ENCODE measurements at places on chromosomes 1 and 21. TPM values are rescaled to one million over a fixed set of nuclear protein-coding genes. Genes with fewer than 3 reads are reported as not detected.

DNA sequence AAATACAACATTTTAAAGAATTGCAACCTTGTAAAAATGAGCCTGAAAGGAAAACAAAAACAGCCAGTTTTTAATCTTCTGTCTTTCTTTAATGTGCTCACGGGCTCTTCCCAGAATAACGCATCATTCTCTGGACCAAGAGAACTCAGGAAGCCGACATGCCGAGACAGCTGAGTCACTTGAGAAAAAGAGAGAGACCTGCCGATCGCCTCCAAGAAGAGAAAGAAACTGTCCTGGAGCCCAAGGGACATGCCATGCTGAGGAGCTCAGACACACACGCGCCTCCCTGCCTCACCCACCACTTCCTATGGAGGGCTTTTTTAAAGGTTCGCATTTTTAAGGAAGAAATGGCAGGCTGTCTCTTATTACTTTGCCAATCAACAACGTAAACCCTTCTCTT lies 176.4 kb downstream of the ZNF281 start:
- DNase-seq = no peak

DNA sequence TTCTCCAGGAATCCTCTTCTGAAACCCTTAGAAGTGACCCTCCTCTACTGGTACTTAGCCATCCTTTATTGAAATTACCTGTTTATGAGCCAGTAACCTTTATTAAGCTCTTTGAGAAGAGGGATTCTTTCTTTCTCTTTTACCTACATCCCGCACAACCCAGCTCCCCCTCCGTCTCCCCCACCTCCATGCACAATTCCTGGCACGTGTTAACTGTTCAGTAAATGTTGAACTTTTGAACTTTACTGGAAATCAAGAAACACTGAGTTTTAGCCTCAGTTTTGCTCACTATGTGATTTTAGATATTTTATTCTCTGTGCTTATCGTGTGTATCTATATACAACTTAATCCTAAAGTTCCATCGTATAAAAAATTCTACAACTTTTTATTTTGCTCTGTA lies 1.8 kb downstream of the TMED5 start:
- no peak for DNase-seq

- no peak for DNase-seq
These were observed 786.6 kb upstream of the RGS18 start for GRCh38 chr1:191371626-191372025.

- DNase-seq = no peak
These were observed 78.2 kb downstream of the SNX7 start for GRCh38 chr1:98739762-98740161.

CXADR gene
- total RNA-seq = 0.20 TPM

PLA2G2D gene
- not detected for total RNA-seq

OR6K3 gene
- total RNA-seq = 0.29 TPM

DNA sequence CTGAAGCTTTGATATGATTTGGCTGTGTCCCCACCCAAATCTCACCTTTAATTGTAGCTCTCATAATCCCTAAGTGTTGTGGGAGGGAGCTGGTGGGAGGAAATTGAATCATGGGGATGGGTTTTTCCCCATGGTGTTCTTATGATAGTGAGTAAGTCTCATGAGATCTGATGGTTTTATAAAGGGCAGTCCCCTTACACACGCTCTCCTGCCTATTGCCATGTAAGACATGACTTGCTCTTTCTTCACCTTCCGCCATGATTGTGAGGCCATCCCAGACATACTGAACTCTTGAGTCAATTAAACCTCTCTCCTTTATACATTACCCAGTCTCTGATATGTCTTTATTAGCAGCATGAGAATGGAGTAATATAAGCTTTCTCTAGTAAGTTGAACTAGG lies 261.9 kb downstream of the HLX start:
- DNase-seq = no peak

CLCA1 gene
- total RNA-seq = not detected

- DNase-seq = no peak
These were observed 40.8 kb downstream of the KRTAP10-1 start for GRCh38 chr21:44499211-44499560.

CHODL gene
- not detected for total RNA-seq

LCE1A gene
- not detected for total RNA-seq

DNA sequence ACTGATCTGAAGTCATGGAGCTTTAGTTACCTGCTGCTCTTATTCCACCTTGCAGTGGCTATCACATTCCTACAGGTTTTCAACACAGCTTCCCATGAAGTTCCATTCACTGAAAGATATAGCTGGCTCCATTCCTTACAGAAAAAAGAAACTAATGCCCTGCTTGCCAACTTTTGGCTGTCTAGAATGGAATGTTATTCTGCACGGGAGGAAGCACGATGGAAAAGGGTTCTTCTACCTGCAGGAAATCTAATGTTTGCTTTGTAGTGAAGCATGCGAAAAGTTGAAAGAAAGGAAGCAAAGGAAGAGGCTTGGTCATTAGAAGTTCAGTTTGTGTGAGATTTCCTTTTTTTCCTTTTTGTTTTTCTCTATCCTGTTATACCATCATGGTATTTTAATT lies 32.6 kb downstream of the GIPC2 start:
- no peak for DNase-seq

- DNase-seq = no peak
These were observed 52.2 kb downstream of the SLC27A3 start for GRCh38 chr1:153827168-153827964.

- DNase-seq = no peak
These were observed 32.7 kb upstream of the SYCP1 start for GRCh38 chr1:114821978-114822377.

DNA sequence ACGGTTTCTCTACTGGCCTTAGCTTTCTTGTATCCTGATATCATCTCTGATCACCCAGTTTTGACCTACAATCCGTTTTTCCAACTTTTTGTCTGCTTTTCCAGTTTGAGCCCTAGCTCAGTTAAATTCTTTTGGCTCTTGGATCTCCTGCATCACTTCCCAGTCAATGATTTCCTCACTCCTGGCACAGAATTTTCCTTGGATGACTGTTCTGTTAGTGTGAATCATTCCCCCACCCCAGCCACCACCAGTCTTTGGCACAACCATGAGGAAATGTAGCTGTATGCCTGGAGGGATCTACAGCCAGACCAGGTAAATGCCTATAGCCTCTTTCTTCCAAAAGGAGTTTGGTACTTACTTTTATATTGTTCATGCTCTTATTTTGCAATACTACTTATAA lies 187.2 kb upstream of the PTGFR start:
- no peak for DNase-seq

DNA sequence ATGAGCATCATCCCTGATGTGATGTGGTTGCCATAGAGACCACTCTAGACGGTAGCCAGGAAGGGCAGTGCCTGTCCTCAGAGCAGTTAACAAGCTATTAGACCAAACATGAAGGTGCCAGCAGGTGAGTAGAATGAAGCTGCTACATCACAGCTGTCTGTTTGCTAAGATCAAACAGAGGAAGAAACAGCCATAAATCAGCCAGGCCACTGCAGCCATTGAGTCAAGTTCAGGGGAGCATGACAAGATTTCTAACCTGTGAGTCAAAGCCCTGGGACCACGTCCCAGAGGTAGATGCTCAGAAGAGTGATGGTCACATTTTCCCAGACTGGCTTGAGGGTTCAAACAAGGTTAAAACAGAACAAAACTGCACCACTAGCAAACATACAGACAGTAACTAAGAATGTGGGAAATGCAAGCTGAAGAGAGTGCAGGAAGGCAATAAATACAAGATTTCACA lies 450.6 kb upstream of the DAB1 start:
- no peak for DNase-seq

RGL1 gene
- 1.7 TPM for total RNA-seq

FCRLA gene
- 0.70 TPM for total RNA-seq

- DNase-seq = no peak
These were observed 297.0 kb downstream of the GPATCH2 start for GRCh38 chr1:217333939-217334338.

DNA sequence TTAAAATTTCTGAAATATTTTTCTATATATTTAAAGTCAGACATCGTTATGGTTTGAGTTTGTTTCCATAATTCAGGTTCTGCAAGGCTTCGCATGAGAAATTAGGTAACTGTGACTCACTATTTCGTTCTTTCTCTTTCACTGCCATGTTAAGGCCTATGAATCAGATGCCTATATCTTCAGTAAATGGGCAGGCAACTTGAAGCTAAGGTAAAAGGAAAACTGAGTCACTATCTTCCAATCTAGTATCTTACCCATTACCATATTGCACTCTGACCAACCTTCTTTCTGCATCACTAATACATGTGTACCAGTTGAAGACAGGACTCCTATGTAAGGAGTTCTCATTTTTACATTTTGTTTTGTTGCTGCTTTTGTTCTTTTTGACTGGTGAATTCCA lies 37.8 kb downstream of the PYHIN1 start:
- no peak for DNase-seq

- no peak for DNase-seq
These were observed 859.6 kb downstream of the LTN1 start for GRCh38 chr21:28133116-28133515.
